Choroid plexus epithelial cell (primary cell): ENCODE measurements at places on chromosomes 4 and X.

DNA sequence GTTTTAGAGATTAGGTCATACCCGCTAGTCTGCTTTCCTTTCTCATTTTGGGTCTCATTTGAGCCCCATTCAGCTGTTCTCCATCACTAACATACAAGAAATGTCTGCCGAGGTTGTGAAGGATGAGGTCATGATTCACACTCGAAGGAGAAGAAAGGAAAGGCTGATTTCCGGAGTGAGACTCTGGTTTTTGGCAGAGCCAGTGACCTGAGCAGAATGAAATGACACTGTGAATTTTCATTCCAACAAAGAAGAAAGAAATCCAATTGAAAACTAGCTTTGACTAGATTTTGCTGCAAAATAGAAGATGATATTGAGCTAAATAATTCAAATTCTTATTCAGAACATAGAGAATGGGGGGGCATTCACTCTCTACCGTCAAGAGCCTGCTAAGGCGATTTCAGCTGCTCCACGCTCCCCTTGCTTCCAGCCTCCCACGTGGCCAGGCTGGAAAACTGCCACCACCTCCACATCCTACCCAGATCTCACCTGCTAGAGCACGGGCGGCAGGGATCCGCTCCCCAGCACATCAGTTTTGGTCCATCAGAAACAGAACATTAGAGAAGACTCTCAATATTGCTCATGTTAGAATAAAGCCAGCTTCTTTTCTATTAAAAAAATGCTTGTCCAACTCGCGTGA is 39.0 kb downstream of the F11 start:
- DNase-seq = no peak

- DNase-seq = no peak
These were observed 134.8 kb upstream of the GABRA2 start for GRCh38 chr4:46524751-46525150.

- DNase-seq = peak; percentile 38
These were observed 9.3 kb upstream of the CPE start for GRCh38 chr4:165369522-165369921.

DNA sequence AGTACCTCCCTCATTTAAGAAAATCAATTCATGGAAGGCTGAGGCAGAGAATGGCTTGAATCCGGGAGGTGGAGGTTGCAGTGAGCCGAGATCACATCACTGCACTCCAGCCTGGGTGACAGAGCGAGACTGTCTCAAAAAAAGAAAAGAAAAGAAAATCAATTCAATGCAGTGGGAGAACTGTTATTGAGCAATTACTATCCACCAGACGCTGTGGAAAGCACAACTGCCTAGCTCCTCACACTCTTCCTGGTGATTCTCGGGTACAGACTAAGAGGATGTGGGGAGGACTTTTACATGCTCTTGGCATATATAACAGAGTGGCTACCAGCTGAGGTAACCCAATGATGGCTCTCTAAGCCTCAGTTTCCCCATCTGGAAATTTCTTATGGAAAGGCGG is 2.7 kb upstream of the TMSB4X start:
- DNase-seq = no peak

DNA sequence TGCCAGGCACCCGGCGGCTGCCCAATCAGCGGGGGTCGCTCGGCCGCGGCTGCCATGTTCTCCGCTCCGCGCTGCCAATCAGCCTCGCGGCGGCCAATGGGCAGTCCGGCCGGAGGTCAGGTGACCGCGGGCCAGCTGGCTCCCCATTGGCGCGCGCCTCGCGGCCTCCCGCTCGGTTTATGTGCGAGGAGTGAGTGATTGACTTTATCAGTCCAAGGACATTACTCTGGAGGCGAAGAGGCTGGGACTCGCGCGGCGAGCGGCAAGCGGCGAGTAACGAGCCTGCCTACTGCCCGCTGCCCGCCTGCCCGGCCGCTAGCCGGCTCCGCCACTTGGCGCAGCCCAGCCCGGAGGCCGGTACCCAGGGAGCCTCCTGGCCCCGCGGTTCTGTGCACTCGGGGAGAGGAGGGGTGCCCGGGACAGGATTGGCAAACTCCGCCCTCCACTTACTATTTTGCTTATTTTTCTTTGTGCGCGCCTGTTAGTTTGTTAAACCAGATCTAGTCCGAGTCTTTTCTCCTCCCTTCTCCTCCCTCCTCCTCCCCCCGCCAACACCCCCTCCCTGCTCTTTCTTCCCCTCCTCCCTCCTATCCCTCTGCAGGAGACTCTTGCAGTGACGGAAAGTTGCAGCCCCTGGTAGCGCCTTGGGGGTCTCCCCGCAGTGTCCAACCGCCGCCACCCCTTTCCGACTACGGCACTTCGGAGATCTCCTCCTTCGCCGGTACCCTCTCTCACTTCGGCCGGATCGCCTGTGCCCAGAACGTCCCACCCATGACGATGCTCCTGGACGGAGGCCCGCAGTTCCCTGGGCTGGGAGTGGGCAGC is at the start of gene ZIC3:
ZIC3 (plus strand) TSS at position 207 of the 825 bp plus-strand sequence; CDS start at position 772, 565 bp downstream.
- DNase-seq = peak; percentile 88

- DNase-seq = no peak
These were observed 47.0 kb downstream of the FGFRL1 start for GRCh38 chr4:1058198-1058996.

- peak; percentile 15 for DNase-seq
These were observed 1513.0 kb downstream of the STIM2 start for GRCh38 chr4:28373601-28374000.

DNA sequence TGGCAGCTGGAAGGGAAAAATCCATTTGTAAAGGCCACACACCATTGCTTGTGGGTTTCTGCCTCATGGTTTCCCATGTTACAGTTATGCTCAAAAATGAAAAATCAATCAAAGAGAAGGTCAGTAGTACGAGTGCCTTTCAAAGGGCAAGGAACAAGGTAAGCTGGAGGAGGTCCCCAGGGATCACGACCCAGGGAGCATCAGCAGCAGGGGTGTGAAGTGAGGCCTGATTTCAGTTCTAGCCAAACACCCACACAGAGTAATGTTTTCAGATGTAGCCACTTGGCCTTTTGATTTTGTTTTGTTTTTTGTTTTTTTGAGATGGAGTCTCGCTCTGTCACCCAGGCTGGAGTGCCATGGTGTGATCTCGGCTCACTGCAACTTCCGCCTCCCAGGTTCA is 69.4 kb upstream of the AFAP1 start:
- no peak for DNase-seq

DNA sequence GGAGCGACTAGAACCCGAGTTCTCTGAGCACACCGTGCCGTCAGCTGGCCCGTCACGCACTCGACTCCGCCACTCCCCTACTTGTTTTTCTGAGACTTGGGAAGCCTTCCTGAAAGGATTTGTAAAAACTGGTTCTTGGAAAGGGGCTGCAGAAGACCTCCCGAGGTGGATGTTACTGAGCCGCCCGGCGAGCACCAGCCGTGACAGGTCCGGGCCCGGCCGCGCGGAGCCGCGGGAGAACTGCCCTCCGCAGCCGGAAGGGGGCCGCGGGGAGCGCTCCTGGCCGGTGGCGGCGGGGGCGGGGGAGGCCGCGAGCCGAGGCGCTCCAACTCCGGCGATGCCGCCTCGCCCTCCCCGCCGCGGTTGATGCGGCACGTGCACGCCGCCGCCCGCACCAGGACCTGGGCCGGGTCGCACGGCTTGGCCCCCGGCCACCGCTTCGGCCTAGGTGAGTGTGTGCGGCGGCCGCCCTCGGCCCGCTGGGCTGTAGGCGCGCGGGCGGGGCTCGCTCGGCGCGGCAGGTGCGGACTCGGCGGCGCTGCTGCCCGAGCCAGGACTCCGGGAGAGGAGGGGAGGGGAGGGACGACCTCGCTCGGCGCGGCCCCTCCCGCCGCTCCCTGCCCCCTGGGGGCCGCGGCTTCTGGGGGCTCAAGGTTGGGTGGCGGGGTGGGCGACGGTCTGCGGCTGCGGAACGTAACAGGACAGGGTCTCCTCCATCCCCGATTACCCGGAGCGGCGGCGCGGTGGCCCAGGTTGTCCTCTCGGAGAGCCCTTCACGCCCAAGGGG is 1.7 kb downstream of the SPRY1 start:
- DNase-seq = peak; percentile 75
